ENCODE measurements at places on chromosomes 6 and 20.

DNA sequence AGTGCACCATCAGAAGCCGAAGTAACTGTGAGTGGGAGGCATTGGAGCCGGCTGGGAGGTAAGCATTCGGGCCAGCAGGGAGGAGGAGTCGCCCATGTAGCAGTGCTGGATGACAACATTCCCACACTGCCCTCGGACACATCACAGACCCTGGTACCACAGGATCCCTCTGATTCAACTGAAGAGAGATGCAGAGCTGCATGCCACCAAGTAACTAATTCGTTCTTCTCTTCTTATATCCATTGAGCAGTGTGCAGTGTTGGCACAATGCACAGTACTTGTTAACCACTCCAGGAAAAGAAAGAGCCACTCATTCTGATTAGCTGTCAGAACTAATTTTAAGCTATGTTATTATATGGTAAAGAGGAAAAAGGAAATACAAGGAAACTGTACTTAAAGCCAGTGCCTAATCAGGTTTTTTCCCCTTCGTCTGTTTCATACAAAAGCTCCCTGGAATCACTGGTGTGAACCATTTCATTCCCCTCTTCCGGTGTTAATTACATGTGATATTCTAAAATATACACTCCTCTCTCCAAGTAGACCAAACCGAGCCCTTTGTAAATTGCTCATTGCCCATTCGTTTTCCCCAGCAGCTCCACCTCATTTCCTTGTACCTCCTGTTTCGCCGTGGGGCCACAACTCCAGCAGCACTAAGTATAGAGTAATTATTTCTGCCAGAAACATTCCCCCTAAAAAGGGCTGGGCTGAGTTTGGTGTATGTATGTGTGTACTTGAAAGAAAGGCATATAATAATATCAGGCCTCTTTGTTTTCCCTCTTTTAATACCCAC lies 32.4 kb upstream of the ADTRP start:
- no peak for DNase-seq

- DNase-seq: no peak
These were observed 91.3 kb upstream of the THEMIS start for GRCh38 chr6:127992144-127992543.

GRCh38 chr6:118705544-118706491 lies 54.4 kb upstream of the CEP85L start:
- DNase-seq: no peak

GRCh38 chr6:96899019-96899418 lies 1.3 kb upstream of the NDUFAF4 start:
- DNase-seq: no peak

GRCh38 chr6:154343473-154344308 lies 12.9 kb downstream of the IPCEF1 start:
- peak; percentile 55 for DNase-seq

- no peak for DNase-seq
These were observed 68.8 kb downstream of the RFX6 start for GRCh38 chr6:116945809-116946208.

DNA sequence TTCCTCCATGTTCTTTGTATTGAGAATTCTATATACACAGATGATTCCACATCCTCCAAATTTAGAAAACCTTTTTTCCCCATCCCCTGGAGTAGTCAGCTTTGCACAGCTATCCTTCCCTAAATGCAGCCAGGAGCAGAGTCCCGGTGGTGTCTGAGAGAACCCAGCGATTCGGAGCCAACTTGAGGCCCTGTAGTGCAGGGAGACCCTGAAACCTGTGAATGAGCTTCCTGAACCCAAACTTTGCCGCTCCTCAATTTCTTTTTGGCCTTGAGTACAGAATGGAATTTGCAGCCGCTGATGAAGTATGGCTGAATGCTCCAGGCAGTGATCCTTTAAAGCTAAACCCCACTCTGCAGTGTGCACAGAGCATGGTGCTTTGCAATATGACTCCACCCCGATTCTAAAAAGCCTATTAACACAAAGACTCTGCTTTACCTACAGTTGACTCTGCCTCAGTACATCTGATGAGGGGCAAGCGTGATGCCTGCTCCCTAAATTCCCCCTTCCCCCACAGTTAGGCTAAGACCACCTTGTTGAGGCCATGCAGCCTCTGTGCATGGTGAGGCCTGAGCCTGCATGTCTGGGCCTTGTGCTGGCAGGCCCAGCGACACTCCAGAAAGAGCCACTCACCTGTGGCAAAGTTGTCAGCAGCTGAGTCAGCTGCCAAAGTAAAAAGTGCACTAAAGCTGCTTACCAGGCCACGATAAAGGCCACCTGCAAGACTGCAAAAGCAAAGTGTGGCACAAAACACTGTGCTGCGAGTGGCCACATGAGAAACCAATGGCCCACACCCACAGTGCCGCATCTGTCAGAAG lies 82.1 kb downstream of the PLEKHG1 start:
- DNase-seq: no peak

GRCh38 chr6:44335631-44336030 lies 6.8 kb upstream of the SPATS1 start:
- DNase-seq: no peak

DNA sequence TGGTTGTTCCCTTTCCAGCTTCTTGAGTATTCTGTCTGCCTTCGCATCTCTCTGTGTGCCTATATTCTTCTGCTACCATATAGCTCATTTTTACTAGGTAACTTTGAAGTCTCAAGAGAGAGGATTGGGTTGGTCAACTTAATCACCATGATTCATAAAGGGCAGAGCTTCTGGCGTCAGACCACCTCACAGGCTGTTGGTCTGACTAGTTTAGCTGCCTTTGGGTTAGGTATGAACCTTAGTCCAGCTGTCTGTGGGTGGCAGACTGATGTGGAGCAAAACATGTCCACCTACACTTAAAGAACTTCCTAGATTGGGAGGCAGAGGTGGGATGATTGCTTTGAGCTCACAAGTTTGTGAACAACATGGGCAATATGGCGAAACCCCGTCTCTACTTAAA lies 192.2 kb upstream of the SGK1 start:
- DNase-seq: no peak

DNA sequence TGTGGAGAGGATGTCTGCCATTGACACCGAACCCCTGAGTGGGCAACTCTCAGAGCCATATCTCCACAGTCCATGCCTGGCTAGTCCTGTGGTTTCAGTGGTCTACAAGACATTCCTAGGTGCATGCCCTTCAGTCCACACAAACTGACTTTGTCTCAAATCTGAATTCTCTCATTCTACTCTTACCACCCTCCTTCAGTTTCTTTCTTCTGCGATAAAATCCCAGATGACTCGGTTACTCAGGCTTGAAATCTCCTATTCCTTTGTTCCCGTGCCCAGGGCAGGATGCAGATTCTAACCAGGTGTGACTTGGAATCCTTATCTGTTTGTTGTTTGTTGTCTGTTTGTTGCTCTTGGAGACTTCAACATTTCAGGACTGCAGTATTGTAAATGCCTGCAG lies 9.3 kb downstream of the CDS2 start:
- DNase-seq: no peak

GRCh38 chr6:72554761-72555221 lies 67.1 kb upstream of the KCNQ5 start:
- DNase-seq: no peak

GRCh38 chr20:40019510-40019909 lies 669.5 kb downstream of the MAFB start:
- no peak for DNase-seq

DNA sequence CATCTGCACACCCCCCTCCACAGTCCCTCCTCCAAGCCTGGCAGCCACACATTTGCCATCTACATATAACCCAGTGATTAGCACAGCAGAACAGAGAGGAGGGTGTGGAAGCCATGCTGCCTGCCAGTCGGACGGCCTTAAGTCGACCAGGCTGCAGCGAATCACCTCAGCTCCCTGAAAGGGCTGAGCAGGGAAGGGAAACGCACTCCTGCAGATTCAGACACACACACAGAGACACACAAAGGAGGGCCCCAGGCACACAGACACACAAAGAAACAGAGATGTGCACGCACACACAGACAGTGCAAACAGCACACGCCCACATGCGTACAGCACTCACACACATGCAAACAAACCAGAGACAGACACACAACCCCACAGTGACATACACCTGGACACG lies 11.2 kb upstream of the SIRPA start:
- no peak for DNase-seq

- no peak for DNase-seq
These were observed 225.5 kb upstream of the MARCKS start for GRCh38 chr6:113631666-113632065.

GRCh38 chr6:452301-453067 lies 60.9 kb downstream of the IRF4 start:
- DNase-seq: no peak

DNA sequence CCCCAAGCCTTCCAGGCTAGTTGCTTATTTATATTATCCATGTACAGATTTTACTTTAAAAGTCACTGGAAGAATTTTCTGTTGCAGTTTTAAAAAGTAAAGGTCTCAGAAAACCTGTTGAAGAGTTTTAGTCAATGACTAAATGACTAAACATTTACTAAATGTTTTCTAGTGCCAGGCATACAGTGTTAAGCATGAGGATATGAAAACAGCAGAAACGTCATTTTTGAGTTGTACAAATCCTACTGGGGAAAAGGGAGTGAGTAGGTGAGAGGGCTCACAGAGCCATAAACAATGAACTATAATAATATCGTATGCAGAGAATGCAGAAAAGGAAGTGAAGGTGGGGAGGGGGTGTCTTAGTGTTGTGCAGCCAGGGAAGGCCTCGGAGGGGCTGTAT lies 66.3 kb downstream of the MAN1A1 start:
- no peak for DNase-seq

DNA sequence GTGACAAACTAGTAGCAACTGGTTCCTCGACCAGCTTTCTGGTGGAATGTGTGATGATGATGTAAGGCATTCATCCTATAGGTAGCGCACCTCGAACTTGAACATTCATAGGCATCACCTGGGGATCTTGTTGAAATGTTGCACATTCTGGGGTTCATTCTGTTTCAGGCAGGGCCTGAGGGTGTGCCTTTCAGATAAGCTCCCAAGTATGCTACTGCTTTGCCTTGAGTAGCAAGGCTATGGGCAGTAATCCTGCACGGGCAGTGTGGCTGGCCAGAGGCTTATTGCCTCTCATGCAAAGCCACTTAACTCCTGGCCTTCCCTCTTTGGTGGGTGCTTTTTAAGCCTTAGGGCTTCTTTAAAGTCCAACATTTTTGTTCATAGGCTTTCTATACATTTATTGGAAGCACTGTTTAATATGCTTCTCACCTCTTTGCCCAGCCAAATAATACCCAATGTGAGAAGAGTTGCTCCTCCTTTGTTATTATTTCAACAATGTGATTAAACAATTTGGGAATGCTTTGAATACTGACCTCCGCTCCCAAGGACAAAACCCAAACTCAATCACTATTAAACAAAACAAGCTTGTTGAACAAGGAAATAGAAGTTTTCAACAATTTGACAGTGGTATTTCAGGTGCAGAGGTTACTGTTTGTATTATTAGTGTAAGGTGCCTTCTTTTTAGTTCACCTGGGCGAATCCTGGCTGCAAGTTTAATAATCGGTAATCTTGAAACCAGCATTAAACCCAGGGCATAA lies 57.5 kb downstream of the JARID2 start:
- DNase-seq: no peak

- DNase-seq: no peak
These were observed 15.2 kb downstream of the RSPH4A start for GRCh38 chr6:116631379-116631990.

All from mesothelial cell of epicardium (in vitro differentiated cells).